ENCODE measurements at places on chromosomes 2 and 18.
A peak's percentile ranks its signal among the peaks of the same experiment; 100 is the strongest.

DNA sequence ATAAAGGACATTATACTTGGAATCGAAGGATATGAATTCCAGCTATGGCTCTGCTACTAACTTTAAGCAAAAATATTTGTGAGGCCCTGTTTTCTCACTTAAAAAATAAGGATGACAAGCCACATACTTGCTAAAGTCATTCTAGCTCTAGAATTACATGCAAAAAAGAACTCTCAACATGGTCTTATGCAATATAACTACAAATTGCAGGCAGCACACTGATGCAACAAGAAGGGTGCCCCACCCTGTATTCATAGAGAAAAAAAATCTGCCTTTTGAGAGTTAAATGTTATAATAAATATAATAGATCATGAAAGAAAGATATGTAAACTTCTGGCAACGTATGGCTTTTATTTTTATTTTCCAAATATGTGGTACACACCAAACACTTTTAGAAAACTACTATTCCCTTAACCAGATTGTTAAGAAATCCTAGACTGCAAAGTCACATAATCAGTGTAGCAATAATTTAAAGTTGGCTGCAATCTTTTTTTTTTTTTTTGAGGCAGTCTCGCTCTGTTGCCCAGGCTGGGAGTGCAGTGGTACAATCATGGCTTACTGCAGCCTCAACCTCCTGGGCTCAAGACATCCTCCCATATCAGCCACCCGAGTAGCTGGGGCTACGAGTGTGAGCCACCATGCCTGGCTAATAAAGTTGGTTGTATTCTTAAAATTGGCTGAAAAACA is 40.2 kb upstream of the WDSUB1 start:
- no peak for DNase-seq

DNA sequence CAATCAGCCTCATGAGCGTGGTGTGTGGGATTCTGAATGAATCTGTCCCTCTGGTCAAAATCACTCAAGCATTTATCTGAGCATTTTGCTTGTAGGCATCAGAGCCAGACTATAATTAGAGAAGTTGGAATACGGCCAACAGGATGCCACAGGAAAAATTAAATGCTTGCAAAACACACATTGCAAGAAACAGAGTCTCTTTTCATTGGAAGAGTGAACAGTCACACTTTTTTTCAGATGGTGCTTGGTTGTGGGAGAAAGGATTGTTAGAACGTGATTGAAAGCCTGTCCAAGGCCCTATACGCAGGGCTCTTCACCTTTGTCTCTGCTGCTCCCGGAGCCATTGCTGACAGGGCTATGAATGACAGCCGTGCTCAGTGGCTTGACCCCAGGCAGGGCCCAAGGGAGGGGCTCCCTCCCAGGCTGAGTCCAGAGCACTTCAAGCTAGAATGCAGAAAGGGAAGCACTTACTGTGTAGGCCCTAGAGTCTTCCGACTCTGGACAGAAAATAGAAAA is 59.8 kb downstream of the SNTG2 start:
- DNase-seq, result peak; percentile 15

DNA sequence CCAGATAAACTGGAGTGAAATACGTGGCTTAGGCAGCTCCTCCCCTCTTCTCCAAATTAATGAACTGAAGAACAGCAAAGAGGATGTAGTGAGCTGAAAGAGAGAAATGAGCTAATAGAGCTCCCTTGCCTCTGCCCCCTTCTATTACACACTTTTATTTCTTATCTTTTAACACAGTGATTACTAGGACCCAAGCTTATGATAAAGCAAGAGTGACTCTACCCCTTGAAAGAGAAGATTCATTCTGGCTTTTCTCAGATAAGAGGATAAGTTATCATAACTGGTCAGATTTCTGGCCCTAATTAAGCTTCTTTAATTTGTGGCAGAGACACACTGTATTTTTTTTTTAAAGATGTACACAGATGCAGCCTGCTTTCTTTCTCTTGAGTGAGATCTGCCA is 102.2 kb downstream of the MSTN start:
- no peak for DNase-seq

DNA sequence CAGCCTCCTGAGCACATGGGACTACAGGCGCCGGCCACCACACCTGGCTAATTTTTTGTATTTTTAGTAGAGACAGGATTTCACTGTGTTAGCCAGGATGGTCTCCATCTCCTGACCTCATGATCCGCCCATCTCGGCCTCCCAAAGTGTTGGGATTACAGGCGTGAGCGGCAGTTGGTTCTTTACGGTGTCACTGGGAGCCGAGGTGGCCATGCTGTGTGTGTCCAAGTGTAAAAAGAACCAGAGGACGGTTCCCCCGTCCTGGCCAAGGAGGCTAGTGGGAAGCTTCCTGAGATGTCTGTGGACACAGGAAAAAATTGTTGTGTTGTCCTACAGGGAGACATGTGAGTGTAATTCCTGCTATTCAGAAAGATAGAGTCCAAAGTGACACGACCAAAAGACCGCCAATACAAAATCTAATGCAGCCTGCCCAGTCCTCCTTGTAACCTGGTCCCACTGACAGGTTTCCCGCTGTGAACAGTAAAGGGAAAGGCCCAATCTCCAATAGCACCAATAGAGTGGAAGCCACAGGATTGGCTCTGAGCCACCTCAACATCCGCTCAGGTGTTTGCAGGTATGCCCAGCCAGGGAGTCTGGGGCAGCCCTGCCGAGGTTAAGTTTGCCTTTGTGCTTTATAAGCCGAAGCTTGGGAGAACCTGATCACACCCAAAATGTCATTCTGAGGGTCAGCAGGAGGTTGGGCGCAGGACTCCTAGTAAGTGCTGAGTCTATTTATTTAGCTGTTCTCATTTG is 40.6 kb downstream of the NCK2 start:
- no peak for DNase-seq

GRCh38 chr2:128732976-128733431 is 414.3 kb upstream of the HS6ST1 start:
- DNase-seq, result no peak

All from Kasumi-1 (cell line).